ENCODE measurements at places on chromosomes 7 and 10.

- no peak for DNase-seq
These were observed 31.0 kb upstream of the ELFN1 start for GRCh38 chr7:1639071-1639470.

DNA sequence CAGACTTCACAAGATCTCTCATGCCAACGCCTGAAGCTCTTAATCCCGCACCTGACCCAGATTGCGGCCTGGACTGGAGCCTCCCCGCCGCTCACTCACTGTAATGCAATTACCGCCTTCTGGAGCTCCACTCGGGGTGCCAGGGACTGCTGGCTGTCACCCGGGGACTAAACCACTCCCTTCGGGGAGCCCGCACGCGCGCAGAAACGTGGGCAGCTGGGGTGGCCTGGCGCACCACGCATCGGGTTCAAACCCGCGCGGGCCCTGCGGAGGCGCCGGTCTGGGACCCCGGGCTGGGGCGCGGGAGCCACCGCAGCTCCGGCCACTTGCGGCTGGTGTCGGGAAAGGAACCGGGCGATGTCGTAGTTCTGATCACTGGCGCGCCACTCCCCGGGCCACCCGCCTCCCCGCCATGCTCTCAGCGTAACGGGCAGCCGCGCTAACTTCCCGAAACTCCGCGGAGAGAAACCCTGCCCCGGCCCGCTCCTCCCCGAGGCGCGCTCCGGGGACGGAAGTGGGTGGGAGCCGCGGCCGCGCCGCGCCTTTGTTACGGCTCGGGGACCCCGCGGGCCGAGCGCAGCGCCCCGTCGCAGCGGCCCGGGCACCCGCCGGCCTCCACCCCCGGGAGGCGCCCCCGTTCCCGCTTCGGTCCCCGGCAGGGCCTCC, 100.3 kb upstream of the SVIL start:
- DNase-seq, result peak; percentile 40

DNA sequence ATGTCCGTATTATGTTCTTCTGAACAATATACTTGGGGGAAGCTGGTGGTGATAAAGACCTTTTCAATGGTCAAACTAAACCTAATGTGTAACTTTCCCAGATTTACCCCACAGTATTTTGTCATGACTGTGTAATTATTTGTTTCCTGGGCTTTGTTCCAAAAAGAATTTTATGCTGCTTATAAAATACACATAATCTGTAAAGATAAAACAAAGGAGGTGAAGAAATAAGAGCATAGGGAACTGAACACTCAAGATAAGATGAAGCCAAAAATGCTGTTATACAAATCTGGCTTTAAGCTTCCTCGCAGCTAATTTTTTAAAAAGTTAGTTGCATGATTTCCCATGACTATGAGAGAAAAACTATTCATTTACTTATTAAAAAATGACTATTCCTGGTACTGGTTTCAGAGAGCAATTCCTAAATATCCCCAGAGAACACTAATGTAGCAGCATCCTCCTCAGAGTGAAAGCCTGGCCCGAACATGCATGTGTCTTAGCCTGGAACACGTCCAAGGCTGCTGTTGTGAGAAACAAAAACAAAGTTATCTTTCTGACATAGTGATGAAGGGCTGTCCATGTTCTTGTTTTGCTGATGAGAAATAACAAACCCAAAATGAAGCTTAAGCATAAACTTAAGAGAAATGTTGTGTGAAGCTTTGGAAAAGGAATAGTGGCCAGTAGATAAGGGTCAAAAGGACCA, 33.9 kb downstream of the MALSU1 start:
- no peak for DNase-seq

DNA sequence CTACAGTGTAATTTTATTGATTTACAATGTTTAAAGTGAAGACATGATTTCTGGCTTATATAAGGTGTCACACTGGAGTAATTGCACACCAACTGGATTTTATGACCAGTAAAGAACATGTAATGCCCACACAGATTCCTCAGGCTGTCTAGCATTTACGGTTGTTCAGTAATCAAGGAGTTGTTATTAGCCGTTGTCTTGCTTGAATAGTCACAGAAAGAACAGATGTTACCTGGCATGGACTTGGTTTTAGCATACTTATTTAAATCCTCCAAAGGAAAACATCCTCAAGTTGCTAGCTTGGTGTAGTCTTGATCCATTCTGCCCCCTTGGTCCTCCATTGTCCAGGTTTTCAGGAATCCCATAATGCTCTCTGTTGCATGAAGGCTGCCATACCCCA, 65.8 kb downstream of the POU6F2 start:
- no peak for DNase-seq

DNA sequence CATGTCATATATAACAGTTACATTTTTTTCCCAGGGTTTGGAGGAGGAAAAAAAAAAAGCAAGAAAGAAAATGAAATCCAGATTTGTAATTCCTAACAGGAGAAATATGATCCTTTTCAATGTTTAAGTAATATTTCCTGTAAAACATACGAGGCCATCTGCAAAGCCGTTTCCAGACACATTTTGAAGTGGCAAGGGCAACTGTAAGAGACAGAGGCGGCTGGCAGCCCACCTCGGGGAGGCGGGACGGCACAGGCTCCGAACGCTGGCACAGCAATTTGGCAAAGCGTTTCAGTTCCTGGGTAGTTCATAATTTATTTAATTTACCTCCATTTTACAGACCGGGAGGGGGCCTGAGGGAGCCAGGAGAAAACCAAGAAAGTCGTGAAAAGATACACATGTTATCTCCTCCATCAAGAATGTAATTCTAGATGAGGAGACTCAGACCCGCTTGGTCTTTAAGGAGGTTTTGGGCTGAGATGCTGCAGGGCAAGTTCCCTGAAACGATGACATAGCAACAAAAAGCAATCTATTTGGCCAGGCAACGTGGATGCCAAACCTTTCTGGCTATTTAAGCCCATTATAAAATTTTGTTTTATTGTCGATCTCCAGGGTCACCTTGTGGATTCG, 448.5 kb upstream of the MKI67 start:
- DNase-seq, result no peak

DNA sequence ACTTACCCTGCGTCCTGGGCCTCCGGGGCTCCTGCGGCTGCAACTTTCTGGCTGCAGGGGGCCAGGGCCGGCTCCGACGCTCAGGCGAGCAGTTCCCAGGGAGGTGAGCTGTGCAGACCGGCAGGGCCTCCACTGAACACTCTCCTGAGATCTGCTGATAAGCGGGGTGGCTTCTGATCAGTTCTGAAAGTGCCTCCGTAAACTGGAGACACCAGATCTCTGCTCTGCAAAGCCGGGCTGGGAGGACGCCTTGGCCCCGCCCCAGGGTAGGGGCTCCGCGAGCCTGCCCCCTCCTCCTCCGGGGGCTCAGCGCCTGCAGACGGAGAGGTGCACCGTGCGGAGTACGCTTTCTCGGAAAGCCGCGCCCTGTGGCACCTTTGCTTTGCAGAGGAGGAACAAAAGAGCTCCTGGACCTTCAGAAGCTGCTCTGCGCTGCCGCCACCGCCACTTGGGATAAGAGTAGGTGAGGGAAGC, 141.3 kb upstream of the VKORC1L1 start:
- no peak for DNase-seq

- no peak for DNase-seq
These were observed 47.0 kb upstream of the PLEKHA1 start for GRCh38 chr10:122327237-122328206.

- no peak for DNase-seq
These were observed 56.3 kb downstream of the COL28A1 start for GRCh38 chr7:7479275-7479805.

- DNase-seq, result no peak
These were observed 218.4 kb downstream of the GATA3 start for GRCh38 chr10:8272794-8273425.

- DNase-seq, result peak; percentile 50
These were observed 188.4 kb upstream of the AGK start for GRCh38 chr7:141362580-141363435.

- DNase-seq, result no peak
These were observed 711.2 kb downstream of the GRID1 start for GRCh38 chr10:85655411-85655810.

DNA sequence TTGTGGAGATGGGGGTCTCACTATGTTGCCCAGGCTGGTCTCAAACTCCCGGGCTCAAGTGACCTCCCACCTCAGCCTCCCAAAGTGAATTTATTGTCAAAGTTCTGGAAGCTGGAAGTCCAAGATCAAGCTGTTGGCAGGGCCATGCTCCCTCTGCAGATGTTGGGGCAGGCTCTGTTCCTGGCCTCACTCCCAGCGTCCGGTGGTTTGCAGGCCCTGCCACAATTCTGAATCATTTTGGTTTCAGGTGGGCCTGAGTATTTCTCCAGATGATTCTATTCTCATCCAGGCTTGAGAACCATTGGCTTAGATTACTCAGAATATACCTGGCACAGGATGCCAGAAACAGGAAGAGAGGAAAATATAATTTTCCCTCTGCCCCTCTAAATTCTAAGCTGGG, 737.4 kb downstream of the TNS3 start:
- no peak for DNase-seq

DNA sequence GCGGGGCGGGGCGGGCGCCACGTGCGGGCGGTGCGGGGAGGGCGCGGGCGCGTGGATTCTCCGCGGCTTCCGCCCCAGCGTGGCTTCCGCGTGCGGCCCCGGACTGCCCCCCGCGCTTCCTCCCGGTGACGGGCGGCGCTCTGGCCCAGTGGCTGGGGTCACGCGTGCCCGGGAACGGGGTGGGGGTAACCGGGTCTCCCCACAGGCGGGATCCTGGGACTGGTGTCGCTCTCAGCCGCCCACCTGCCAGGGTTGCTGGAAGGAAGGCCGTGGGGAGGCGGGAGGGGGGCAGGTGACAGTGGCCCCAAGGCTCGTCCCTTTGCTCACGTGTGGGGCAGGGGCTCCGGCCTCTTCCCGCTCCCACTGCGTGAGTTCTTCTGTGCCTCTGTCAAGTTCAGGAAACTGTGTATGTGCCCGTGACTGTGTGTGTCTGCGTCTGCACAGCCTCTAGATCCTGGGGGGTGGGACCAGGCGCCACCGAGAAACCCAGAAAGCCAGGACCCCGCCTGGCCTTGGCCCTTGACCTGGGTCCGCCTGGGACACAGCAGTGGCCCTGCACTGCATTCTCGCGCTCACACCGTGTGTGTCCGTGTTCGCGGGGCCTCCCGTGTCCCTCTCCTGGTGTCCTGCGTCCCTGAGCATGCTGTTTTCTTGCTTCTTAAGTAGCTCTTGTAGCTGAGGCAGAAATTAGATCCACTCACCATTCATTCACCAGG, 919 bp downstream of the MAFK start:
- DNase-seq, result no peak

DNA sequence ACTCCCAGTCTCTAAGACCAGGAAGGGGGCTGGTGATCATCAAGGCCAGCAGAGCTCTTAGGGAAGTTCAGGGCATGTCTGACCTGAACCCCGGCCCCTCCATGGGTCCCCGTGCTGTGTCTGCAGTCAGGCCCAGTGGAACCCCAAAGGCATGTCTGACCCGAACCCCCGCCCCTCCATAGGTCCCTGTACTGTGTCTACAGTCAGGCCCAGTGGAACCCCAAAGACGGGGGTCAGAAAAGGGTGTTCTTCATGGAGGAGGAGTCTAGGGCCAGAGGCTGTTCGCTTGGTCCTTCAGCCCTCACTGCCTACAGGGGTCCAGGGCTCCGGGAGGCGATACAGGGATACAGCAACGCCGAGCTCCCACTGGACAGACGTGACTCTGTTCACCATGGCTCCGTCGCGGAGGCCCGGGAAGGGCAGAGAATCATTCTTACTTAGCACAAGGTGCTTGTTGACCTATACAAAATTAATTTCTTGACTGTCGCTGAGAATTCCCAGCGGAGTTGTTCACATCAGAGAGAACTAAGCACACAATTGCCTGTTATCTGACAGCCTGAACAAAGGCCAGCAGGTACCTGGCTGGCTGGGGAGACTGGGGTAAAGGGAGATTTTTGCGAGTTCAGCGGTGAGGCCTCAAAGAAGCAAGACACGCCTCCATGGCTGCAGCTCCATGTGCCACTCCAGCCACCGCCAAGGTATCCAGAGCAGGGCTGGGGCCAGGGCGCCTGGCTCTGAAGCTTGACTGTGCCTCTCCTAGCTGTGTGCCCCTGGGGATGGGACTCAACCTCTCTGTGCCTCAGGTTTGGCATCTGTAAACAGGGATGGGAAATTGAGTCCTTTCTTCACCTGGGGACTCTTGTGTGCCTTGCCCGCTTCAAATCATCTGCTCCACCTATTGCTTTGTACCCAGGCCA, 26.8 kb downstream of the EN2 start:
- no peak for DNase-seq

DNA sequence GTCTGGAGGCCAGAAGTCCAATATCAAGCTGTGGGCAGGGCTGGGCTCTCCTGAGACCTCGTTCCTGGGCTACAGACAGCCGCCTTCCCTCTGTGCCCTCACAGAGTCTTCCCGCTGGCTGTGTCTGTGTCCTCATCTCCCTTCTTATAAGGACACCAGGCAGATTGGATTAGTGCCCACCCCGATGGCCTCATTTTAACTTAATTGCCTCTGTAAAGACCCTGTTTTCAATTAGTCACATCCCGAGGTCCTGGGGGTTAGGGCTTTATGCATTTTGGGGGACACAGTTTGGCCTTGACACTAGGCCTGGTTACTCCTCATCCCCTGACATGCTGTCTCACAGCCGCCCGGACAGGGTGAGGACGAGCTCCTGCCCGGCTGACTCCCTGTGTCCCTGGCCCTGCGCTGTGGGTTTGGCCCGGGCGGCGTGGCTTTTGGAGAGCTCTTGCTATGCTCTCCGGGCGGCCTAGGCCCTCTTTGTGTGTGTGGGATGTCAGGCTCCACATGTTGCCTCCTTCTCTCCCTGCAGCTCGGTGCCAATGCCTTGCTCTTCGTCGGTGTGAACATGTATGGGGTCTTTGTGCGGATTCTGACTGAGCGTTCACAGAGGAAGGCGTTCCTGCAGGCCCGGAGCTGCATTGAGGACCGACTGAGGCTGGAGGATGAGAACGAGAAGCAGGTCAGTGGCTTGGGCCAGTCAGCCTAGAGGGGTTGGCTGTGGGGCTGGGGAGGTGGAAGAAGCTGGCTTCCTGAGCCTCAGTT, 18.2 kb downstream of the ADCY1 start:
- no peak for DNase-seq

DNA sequence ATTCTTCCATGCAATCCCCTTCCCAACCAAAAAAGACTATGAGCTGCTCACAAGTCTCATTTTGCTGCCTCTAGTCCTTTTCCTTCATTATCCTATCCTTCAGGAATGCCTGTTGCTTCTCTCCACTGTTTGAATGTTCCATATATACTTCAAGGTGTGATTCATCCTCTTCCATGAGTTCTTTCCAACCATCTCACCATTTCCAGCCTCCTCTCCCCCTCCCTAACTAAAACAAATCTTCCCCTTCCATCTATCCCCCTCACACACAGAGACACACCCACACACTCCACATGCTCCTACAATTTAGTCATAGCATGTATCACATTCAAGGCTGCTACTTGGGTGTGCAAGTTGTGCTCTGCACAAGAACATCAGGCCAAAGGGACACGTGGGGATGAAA, 254.3 kb downstream of the DYNC1I1 start:
- DNase-seq, result no peak

- no peak for DNase-seq
These were observed 20.5 kb downstream of the TRIM4 start for GRCh38 chr7:99898836-99899235.

- DNase-seq, result no peak
These were observed 82.5 kb downstream of the EGFR start for GRCh38 chr7:55101359-55101758.

GRCh38 chr7:133575726-133576440, 323.0 kb downstream of the EXOC4 start:
- DNase-seq, result no peak
